Esophagus mucosa (tissue), 1 donor: ENCODE measurements at places on chromosomes 13 and 19. TPM values are rescaled to one million over a fixed set of nuclear protein-coding genes. Genes with fewer than 3 reads are reported as not detected.

DNA sequence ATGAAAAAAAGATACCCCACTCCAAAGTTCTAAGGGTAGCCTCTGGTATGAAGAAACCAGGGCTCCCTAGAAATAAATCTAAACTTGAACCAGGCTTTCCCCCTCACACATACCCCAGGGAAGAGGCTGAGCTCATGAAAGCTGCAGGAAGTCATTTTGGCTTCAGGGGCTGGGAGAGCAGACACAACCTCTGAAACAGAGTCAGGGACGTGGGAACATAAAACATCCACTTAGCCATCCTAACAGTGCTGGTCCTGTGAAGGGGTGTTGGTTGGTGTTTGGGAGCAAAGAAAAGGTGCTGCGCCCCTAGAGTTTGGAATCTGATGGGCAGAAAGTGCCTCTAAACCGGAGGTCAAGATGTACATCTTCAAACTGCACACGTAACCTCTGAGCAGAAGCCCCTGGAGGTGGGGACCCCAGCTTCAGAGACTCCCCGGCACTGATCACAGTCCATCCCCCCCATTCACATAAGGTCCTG is 15.8 kb downstream of the RAB3D start:
- ATAC-seq = no peak

DNA sequence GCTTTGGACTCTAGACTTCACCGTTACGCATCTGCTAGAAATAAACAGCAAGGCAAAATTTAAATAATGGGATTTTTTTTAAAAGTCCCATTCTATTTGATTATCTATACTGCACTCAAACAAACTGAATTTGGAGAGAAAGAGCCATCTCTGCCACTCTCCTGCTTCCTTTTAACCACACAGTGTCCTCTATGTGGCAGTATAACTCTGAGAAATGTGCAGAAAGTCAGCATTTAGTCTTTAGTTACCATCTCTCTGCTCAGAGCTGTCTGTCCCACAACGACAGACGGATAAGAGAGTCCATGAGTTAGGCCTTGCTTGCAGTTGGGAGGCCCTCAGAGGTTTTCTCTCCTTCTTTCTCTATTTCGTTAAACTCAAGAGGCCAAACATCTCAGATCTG is 21.2 kb downstream of the CCNA1 start:
- ATAC-seq = peak; percentile 49

- ATAC-seq = no peak
These were observed 39.8 kb upstream of the IGFL4 start for GRCh38 chr19:46080561-46080960.

DNA sequence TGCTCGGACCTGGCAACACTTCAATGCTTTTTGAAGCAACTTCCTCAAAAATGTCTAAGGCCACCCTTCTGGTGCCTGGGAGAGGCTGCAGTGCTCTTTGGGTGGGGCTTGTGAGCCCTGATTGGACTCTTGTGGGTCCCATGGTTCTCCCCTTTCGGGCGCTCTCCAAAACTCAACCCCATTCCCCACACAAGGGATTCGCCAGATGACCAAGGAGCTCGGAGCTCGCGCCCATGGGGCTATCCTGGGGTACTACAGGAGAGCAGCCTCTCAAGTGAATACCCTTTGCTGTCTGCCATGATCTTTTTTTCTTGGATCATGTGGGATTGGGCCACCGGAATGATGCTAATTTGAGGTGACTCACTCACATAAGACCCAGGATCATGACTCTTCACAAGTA is 29.7 kb upstream of the KL start:
- ATAC-seq = no peak

DNA sequence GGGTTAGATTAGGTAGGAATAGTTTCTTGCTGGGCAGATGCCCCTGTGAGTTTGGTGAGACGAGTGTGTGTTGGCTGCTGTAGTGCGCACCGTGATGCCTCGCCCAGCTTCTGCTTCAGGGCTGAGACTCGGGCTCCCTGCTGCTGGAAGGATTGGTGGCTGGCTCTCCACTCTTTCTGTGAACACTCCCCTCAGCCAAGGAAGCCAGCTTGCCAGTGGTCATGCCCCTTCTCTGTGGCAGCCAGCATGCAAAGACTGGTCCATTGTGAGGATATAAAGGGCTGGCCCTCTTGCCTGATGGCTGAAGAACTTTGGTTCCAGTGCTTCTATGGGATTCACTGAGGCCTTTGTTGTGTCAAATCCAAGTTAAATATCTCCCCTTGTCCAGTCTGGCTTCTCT is 2.9 kb upstream of the HTR2A start:
- ATAC-seq = no peak

DNA sequence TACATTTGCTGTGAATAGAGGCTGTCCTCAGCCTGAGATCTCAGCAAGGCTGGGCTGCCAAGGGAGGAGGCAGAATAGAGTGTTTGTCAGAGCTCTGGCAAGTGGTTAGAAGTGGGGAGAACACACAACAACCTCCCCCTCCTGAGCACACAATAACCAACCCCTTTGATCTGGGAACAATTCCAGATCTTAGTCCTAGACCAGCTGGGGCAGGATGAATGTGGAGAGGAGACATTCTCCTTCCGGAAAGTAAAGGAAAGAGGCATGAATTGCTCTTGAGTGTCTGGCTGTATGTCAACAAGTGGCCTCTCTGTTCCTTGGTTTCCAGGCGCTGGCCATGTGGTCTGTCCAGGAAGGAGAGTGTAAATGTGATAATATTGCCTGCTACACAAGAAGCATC is 114.9 kb upstream of the TMTC4 start:
- ATAC-seq = peak; percentile 50

DNA sequence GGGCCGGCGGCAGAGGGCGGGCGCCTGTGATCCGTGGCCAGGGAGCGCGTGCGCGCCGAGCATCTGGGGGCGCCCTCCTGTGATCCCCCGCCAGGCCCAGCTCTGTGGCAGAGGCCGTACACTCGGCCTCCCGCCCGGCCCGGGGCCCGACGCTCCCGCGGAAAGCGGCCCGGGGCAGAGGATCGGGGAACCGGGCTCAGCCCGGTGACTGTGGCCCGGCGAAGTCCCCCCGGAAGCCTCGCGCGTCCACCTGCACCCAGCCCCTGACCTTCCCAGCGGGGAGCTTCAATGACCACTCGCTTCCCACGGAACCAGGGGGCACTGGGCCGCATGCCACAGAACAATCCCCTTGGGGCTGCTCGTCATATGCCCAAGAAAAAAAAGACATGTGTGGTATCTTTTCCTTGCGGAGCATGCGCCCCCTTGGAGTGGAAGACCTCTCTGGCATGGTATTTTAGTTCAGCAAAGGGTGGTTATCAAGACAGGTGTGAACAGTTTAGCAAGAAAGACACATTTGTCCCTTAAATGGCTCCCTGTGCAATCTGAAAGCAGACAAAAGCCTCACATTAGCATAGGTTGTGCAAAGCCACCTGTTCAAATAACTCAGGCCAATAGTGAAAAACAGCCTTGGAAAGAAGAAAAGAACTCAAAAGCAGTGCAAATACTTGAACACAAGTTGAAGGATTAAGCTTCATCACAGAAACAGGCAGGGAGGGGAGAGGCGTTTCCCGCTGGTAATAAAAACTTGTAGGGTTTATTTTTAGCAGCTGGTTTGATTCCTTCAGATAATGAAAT is 290.9 kb upstream of the SOX21 start:
- peak; percentile 30 for ATAC-seq

GRCh38 chr19:3115916-3116602 is 19.8 kb upstream of the GNA15 start:
- ATAC-seq = no peak

DNA sequence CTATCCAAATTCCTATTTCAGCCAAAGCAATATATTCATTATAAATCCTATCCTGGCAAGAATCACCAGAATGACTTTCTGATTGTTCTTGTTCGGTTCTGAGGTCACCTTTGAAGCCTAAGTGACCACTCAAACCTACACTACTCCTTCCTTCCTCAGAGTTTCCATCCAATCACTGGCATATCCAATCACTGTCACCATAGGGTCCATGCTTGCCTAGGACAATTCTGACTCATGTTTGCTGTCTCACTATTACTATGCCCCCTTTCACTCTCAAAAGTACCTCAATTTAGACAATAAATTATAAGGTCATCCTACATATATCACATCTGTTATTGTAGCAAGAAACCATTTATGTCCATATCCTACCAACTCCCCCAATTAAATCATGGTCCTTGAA is 58.9 kb downstream of the UBL3 start:
- ATAC-seq = no peak

DNA sequence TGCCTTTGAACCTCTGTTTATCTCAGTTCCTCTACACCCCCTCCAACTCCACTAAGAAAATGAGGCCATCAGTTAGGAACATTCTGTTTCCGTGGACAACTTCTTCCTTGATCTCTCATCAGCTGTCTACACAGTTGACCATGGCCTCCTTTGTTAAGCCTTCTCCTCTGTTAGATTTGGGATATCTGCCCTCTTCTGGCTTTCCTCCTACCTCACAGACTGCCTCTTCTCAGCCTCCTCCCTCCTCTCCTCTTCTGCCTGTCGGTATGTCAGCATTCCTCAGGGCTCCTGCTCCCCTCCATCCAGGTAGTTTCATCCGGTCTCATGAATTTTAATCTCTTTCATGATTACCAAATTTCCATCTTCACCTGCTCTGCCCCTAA is 454.9 kb downstream of the FOXO1 start:
- ATAC-seq = no peak

DNA sequence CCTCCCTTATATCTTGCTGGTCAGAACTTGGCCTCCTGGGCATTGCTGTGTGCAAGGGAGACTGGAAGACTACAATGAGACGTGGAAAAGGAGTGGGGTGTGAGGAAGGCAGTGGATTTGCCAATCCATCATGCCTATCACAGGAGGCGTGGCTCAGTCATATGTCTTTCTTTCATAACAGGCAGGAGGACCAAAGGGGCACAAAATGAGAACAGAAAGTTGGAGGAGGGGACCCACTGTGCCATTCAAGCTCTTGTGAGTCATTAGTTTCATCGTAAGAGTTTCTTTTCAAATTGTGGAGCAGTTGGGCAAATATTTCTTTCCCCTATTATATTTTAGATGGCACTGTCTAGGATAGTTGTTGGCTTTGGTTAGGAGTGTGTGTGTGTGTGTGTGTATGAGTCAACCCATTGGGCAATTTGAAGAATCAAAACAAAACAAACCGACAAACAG is 471.5 kb downstream of the TSHZ3 start:
- no peak for ATAC-seq

- ATAC-seq = peak; percentile 15
These were observed at the start of gene PRODH2 for GRCh38 chr19:35812220-35813042. Gene PRODH2, minus strand, starts transcription at chr19:35812845. Its CDS starts 40 bp downstream, at chr19:35812805.

- ATAC-seq = peak; percentile 52
These were observed 8.0 kb downstream of the MYO1F start for GRCh38 chr19:8569066-8569771.

DNA sequence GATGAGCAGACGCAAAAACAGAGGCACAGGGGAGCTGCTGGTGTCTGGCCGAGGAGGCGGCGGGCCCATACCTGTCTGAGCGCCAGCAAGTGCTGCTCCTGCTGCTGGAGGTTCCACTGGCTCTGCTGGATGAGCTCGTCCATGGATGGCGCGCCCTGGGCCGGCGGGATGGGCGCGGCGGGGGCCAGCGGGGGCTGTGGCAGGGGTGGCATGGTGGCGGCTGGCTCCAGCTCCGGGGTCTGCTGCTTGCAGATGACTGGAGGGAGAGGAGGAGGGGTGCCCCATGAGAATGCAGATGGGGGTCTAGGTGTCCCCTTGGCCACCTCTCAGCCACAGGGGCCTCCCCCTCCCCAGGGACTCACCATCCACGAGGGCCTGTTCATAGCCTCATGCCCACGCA is 6.9 kb downstream of the CHERP start:
- ATAC-seq = no peak

DNA sequence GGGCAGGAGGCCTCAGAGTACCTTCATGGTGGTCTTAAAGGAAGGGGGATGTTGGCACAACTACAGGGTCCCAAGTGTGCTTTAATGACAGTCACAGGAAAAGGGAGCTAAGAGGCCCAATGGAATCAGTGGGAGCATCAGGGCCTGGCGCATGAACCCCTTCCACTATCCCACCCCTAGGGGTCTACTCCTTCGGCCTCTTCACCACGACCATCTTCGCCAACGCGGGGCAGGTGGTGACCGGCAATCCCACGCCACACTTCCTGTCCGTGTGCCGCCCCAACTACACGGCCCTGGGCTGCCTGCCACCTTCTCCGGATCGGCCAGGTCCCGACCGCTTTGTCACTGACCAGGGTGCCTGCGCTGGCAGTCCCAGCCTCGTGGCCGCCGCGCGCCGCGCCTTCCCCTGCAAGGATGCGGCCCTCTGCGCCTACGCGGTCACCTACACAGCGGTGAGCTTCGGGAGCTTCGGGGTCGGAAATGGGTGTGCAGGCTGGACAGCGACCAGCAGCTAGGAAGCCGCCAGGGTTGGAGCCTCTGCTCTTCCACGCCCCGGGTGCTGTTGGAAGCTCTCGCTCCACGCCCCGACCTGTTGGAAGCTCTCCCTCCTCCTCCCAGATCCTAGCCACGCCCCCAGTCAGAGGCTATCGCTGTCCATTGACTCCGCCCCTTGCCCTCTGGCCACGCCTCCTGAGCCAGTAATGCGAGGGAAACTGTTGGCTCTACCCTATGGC is 6.0 kb downstream of the PLPPR2 start:
- ATAC-seq = peak; percentile 58

DNA sequence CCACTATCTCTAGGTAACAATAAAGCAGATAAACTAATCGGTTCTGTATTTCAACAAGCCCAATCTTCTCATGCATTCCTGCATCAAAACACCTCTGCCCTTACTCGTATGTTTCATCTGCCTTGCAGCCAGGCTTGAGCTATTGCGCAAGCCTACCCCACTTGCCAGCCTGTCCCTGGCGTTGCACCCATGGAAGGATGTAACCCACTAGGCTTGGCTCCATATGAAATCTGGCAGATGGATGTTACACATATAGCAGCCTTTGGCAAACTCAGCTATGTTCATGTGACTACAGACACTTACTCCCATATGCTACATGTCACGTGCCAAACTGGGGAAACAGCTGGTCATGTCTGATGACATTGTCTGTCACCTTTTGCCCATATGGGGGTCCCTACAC is 11.9 kb upstream of the ZNF549 start:
- ATAC-seq = no peak

DNA sequence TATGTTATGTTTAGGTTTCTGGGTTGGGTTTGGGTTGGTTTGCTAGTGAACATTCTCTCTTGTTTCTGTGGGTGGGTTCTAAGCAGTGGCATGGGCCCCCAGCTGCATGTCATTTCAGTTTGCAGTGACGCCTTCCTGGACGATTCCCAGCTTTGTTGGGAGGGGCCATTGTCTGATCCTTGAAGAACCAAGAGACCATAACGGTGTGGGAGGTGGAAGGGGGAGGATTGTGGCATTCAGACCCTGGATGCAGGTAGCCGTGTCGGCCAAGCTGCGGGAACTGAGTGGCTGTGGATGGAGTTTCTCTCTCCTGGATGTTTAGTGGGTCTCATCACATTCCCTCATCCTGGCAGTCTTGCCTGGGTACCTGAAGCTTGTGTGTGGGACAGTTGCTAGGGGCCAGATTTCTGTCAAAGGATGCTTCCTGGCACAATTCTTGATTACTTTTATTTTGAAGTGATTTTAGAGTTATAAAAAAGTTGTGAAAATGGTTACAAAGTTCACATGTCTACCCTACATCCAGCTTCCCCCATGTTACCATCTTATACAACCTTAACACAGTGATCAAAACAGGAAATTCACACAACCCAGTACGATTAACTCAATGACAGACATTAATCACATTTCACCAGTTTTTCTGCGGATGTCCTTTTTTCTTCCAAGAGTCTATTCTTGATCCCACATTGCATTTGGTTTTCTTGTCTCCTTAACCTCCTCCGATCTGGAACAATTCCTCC is 123.8 kb downstream of the SIPA1L3 start:
- ATAC-seq = no peak

The PLIN5 gene
- 2.4 TPM for total RNA-seq

The HCST gene
- 0.96 TPM for total RNA-seq

The CGB1 gene
- not detected for total RNA-seq

The UBE2L5 gene
- not detected for total RNA-seq

The CDC37 gene
- total RNA-seq = 86.5 TPM
